Mesenchymal stem cell (in vitro differentiated cells and primary cell): ENCODE measurements at places on chromosomes 12 and 14.

DNA sequence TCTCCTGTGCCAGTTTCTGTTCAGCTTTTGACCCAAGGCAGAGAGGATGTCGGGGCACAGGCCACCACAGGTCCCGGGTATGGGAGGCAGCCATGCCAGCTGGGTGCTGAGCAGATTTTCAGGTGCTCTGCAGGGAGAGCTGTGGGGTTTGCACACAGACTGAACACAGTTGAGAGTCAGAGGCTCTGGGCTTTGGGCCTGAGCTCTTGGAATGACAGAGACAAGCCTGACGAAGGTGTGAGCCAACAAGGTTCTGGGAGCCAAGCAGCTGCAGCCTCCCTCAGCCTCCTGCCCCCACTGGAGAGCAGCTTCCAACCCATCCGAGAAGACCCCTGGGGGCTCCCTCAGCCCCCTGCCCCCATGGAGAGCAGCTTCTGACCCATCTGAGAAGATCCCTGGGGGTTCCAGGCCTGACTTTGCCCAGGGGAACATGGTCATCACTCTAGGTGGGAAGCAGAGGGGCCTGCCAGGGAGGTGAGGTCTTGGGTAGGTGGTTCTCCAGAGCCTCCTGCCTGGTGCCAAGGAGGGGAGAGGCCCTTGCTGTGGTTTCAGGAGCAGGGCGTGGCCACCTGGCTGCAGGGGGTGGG, 13.8 kb downstream of the FBRSL1 start:
- DNase-seq: no peak

GRCh38 chr12:75591628-75592027, 80.2 kb upstream of the KRR1 start:
- DNase-seq: peak; percentile 43

GRCh38 chr14:104078031-104078455, 7.5 kb upstream of the ASPG start:
- peak; percentile 86 for DNase-seq

GRCh38 chr12:44835641-44836379, 40.3 kb downstream of the NELL2 start:
- DNase-seq: no peak

GRCh38 chr12:57215668-57216013, 953 bp upstream of the NXPH4 start:
- peak; percentile 42 for DNase-seq

DNA sequence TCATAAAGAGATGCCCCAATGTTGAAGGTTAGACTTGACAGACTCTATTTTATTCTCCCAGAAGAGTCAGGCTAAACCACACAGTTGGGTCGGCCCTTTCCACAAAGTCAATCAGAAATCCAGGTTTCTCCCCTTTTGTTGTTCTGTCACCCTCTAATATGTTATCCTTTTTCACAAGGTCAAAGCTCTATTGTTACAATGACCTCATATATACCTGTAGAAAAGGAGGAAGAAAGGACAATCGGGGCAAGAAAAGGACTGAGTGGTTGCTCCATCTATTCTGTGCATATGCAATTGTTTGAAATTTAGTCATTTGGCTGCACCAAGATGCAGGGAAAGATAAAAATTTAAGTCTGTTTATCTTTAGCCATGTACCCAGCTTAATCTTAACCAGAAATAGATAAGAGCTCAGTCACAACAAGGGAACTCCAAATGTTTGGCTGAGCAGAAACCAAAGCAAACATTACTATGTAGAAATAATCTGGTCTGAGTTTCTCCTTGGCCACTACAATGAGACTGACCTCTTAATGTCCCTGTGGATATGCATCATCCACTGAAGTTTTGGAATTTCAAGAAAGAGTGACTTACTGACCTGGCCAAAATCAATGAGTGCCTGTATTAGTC, 503.7 kb downstream of the GALC start:
- DNase-seq: peak; percentile 28

DNA sequence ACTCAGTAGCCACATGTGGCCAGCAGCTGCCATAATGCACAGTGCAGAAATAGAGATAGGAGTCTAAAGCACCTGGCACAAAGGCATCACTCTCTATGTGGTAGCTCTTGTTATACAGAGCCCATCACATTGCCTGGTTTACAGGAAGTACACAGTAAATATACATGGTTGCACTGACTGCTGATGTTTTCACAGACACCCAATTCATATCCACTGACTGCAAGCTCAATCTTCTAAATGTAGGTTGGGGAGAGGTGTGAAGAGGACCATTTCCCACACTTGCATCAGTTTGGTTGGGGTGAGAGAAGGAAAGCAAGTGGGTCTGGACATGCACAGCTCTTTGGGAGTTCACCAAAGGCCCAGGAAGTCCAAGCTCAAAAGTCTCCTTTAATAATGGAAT, 172.8 kb downstream of the DPF3 start:
- DNase-seq: no peak

- no peak for DNase-seq
These were observed 59.8 kb downstream of the SUDS3 start for GRCh38 chr12:118436002-118436730.

DNA sequence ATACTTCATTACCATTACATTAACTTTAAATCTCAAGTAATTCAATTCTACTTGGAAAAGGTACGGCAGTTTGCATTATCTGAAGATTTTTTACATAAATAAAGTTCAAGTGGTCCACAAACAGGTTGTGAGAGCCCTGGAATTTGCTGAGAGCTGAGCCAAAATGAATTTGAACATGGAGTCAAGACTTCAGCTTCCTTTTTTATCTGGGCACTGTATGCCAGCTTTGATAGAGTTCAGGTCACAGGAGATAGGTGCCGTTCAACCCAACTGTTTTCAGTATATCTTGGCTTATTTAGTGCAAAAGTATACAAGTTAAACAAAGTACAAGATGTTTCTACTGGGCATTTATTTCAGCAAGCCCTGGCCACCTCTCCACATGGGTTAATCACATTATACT, 28.8 kb downstream of the HNRNPC start:
- no peak for DNase-seq

GRCh38 chr14:104866451-104867370, 1.6 kb downstream of the CEP170B start:
- no peak for DNase-seq

- no peak for DNase-seq
These were observed 1.8 kb upstream of the AQP5 start for GRCh38 chr12:49959685-49960473.

DNA sequence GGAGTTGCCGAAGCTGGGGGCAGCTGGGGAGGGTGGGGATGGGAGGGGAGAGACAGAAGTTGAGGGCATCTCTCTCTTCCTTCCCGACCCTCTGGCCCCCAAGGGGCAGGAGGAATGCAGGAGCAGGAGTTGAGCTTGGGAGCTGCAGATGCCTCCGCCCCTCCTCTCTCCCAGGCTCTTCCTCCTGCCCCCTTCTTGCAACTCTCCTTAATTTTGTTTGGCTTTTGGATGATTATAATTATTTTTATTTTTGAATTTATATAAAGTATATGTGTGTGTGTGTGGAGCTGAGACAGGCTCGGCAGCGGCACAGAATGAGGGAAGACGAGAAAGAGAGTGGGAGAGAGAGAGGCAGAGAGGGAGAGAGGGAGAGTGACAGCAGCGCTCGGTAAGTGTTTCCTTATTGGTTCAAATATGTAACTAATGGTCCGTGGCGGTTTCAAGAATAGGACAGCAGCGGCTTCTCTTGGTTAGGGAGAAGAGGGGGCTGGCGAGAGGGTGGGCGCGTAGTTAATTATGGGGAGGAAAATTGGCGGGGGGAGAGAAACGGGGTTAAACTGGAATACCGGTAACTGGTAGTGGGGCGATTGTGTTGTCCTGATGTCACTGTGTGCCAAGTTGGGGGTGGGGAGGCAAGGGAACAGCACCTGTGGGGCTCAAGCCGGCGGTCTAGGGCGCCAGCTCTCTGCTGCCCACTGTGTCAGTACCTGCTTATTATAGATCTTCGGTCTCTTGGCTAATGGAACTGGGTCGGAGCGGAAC, 8.4 kb downstream of the HOXC8 start:
- DNase-seq: peak; percentile 80

- peak; percentile 73 for DNase-seq
These were observed 45.4 kb downstream of the DCAF5 start for GRCh38 chr14:69107407-69108003.

- no peak for DNase-seq
These were observed 2.0 kb upstream of the MYH7 start for GRCh38 chr14:23437133-23438100.

GRCh38 chr12:67740711-67741110, 92.2 kb downstream of the DYRK2 start:
- DNase-seq: no peak

GRCh38 chr14:43894534-43894933, 612.5 kb downstream of the FSCB start:
- peak; percentile 9 for DNase-seq

GRCh38 chr12:87332987-87333726, 696.0 kb downstream of the C12orf50 start:
- DNase-seq: no peak

DNA sequence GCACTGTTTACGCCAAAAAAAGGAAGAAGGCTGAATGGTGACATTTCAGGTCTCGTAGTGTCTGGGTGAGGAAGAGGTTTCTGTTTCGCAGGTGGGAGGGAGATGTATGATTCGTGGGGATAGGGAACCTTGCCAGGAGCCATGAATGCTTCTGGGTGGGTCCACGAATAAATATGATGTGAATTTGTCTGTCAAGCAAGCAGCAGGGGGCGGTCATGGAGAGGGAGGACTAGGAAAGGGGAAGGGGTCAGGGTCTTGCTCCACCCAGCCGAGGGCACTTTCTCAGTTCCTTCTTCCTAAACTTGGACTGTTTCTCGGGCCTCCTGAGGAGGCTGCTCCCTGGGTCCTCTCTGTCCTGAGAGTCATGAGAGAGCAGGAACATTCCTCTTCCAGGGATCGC, 72.5 kb downstream of the LGMN start:
- DNase-seq: no peak

GRCh38 chr14:91872517-91873470, 5.5 kb upstream of the TC2N start:
- no peak for DNase-seq

DNA sequence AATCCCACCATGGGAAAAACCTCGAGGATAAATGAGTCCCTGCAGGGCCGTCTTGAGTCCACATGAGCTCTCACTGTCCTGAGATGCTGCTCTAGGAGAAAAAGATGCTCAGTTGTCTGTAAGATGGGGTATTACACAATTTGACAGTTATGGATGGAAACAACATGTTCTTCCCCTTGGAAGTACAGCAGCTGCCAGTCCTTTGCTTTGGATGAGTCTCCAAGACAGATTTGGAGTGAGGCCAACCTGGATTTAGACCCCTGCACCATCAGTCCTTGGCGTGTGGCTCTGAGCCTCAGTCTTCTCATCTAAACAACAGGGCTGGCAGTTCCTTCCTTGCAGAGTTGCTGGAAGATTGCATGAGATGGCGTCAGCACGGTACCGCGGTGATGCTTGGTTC, 309.1 kb upstream of the FKBP4 start:
- DNase-seq: no peak

GRCh38 chr12:104729091-104729490, 229.0 kb downstream of the SLC41A2 start:
- no peak for DNase-seq

GRCh38 chr12:57332646-57333312, 81.8 kb upstream of the STAC3 start:
- DNase-seq: peak; percentile 44

DNA sequence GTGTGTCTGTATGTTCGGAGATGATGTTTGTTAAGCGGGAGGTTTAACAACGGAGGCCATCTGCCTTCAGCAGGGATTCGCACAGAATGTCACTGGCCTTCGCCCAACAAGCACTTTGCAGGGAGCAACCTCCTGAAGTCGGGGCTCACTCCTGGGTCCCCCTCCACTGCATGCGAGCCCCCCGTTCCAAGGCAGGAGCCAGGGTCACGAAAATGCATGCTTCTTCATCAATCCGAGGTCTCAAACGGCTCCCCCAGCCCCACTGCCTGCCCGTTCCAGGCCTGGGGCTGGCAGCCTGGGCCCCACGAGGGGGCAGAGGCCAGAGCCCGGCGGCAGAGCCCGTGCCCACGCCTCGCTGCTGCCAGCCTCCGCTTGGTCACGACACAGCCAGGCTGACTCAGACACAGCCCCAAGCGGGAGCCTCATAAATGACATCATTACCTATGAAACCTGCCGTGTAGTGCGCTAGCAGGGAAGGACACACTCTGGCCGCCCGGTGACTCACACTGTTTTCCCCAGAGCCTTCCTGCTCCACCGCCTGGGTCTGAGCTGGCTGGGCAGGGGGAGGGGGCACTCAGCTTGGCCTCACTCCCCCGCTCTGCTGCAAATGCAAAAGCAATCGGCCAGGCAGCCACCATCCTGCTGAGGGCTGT, 169.5 kb upstream of the RTL1 start:
- peak; percentile 95 for DNase-seq

DNA sequence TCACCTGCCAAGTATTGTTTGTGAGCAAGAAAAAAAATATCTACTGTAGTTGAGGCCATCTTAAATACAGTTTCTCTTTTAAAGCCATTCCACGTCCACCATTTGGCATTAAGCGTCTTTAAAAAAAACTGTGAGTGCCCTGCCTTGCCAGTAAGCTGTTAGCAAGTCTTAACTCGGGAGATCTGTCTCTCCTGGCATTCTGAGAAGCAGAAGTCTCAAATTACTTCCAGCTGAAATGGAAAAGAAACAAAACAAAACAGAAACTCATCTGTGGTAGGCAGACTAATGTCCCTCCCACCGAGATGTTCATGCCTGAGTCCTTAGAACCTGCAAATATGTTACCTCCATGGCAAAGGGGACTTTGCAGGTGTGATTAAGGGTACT, 126.2 kb downstream of the CRADD start:
- DNase-seq: no peak

- no peak for DNase-seq
These were observed 26.3 kb downstream of the BATF start for GRCh38 chr14:75548544-75548943.

DNA sequence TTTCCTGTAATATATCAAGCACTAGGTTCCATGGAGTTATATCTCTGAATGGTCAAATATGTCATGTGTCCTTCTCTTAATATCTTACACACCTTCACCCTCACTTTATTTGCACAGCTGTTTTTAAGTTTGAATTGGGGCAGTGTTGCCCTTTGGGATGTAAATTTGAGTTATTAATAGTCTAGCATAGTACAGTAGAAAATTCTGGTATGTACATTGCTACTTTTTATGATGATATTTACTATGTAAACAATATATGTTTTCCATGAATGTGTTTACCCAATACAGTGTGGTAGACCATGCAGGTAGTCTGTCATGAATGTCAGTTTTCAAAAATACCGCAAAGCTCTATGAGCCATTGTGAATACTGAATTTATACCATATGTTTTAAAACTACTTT, 50.5 kb downstream of the METTL25 start:
- no peak for DNase-seq

GRCh38 chr12:122182887-122183587, at the start of gene LRRC43:
Gene LRRC43 (plus strand): TSS chr12:122183123. CDS start chr12:122183145, 22 bp downstream.
- peak; percentile 44 for DNase-seq

DNA sequence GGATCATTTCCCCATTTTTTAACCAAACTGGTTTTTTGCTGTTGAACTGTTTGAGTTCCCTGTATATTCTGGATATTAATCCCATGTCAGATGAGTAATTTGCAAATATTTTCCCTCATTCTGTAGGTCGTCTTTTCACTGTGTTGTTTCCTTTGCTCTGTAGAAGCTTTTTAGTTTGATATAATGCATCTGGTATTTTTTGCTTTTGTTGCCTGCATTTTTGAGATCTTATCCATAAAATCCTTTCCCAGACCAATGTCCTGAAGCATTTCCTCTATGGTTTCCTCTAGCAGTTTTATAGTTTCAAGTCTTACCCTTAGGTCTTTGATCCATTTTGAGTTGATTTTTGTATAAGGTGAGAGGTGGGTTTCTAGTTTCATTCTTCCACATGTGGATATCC, 71.3 kb downstream of the LRP6 start:
- no peak for DNase-seq

- no peak for DNase-seq
These were observed 1117.5 kb downstream of the AACS start for GRCh38 chr12:126182619-126183236.
